ENCODE measurements at places on chromosomes 12 and 14. TPM values are rescaled to one million over a fixed set of nuclear protein-coding genes. Genes with fewer than 3 reads are reported as not detected.

The KCNJ8 gene
- total RNA-seq, result not detected

DNA sequence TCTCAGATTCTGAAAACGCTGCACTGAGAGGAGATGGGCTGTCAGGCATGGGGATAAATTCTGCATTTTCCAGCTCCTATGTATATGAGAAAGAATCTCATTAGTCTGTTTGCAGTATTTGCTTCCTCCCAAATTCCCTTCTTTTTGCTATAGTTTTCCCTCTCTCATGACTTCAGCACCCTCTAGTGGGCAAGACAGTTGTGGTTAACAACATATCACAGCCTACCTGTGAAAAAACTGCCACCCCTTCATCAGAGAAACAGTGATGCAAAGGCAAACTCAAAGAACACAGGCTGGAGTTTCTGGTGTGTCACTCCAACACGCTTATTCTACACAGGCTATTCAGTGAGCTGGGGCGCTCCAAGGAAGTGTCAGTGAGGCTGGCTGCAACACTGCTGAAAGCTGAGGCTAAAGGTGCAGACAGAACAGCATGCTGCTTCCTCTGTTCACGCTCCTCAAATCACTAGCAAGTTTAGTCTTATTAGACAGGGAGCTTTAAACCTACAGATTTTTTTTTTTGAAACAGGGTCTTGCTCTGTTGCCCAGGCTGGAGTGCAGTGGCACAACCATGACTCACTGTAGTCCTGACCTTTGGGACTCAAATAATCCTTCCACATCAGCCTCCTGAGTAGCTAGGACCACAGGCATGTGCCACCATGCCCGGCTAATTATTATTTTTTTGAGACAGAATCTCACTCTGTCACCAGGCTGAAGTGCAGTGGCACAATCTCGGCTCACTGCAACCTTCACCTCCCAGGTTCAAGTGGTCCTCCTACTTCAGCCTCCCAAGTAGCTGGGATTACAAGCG lies 19.3 kb downstream of the ZC2HC1C start:
- peak; percentile 64 for DNase-seq

The CCDC38 gene
- total RNA-seq, result not detected

DNA sequence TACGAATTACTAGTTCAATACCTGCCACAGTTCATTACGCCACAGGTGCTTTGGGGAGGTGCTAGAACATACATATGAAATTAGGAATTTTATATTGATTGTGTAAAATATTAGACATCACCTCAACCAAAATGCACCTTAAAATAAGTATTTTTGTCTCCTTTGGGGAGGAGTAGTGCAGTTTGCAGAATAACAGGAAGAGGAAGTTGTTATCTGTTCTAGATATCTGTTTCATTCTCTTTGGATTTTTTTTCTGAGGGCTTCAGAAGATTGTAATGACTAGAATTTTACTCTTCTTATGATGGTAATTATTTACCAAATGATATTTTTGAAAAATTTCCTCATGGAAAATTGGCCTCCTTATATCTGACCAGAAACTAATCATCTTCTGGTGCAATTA lies 9.9 kb upstream of the GYS2 start:
- no peak for DNase-seq

The B4GALNT3 gene
- total RNA-seq, result 1.8 TPM

DNA sequence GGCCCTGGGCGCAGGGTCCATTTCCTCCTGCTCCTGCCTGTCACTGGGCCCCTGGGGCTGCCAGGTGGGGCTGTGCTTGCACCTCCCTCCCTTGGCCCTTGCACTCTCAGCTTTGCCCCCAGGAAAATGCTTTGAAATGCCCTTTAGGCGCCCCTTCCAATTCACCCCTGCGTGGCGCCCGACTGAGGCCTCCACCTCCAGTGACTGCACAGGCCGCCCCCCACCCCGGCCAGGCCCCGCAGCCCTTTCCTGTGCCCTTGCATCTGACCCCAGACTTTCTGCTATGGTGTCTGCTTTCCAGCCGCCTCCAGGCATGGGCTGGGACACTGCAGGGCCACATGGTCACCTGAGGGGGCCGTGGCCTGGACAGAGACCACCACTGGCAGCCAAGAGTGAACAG lies 17.4 kb downstream of the DDX54 start:
- DNase-seq, result no peak

DNA sequence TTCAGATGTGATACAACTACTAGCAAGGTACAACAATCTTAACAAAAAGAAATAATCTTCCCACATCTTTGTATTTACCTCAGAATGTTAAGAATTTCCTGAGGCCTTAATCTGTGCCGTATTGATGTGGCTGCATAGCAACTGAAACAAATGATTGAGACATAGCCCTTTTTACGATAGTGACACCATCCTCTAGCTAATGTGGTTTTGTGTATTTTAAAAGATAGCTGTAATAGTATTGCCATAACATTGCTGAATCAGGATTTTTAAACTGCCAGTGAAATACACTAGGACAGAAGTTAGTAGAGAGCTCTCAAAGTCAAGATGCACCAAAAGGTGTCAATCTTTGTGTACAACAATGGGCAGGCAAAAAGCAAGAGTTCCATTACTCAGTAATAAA lies 11.9 kb downstream of the NPAS3 start:
- peak; percentile 83 for DNase-seq

GRCh38 chr14:42045383-42045782 lies 438.7 kb downstream of the LRFN5 start:
- no peak for DNase-seq

DNA sequence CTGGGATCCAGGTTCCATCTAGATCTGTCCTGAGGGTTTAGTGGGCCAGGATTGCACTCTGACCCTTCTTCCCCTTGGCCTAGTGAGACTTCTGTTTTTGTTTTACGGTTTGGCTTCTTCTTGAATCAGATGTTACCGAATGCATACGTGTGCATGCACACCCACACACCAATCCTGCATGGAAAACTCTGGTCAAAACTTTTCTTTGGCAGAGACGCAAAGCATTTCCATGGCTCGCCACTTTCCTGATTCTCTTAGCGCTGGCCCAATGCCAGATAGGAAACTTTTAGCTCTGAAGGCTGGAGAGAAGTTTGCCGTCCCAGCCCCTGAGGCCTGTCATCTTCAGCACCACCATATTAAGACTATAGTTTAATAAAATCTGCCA lies 67.4 kb upstream of the ACTN1 start:
- no peak for DNase-seq

DNA sequence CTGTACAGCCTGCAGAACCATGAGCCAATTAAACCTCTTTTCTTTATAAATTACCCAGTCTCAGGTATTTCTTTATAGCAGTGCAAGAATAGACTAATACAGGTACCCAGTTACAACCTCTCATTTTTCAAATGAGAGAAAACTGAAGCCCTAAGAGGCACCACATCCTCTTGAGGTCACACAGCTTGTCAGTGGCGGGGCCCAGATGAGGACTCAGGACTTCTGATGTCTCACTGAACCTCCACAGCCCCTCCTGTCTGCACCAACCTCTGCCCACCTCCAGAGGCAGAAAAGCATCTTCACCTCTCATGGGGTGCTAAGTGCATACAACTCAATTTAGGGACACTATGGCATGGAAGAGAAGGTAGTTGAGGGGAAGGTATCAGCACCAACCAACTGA lies 120.7 kb downstream of the CRACR2A start:
- DNase-seq, result no peak

DNA sequence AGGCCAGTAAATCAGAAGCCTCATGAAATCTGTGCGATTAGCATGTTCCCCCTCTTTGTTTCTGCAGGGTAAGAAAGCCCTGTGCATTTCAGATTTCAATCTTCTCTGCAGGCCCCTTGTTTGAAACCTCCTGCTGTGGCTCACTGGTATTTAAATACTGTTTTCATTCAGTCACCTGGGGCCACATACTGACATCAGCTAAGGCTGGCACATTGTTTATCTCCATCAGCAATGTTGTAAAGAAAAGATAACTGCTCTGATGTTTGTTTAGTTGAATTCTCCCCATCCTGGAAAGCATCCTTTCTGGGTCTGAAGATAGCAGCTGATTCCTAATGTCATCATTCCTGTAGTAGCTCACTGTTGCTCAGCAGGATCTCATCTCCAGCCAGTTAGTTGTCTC lies 554.9 kb downstream of the NRXN3 start:
- DNase-seq, result no peak

DNA sequence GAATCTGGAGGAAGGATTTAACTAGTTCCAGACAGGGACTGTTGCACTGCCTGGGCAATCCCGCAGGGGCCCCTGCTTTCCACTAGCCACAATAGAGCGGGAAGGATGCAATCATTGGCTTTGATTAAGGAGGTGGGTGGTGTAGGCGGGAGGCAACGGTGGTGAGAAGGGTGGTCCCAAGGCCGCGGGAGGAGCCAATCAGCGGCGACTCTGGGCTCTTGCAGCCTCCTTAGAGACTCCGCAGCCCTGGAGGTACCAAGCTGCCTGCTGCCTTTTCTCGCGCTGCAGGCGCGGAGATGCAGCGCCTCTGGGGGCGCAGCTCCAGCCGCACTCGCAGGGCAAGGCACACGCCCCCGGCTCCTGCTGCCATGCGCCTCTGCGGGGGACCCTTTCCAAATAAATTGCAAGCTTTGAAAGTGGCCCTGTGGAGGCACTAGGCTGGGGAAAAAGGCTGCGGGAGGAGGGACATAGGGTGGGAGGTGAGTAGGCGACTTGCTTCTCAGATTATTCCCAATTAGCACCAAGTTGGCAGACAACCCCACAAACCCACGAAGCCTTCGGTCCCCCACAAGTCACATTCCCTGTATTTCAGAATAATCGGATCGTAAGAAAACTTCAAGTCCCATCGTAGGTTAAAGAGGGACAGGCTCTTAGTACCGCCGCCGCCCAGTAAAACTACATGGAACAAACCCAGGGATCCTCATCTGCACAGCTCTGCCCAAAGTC lies 858 bp upstream of the KCNA1 start:
- DNase-seq, result no peak

DNA sequence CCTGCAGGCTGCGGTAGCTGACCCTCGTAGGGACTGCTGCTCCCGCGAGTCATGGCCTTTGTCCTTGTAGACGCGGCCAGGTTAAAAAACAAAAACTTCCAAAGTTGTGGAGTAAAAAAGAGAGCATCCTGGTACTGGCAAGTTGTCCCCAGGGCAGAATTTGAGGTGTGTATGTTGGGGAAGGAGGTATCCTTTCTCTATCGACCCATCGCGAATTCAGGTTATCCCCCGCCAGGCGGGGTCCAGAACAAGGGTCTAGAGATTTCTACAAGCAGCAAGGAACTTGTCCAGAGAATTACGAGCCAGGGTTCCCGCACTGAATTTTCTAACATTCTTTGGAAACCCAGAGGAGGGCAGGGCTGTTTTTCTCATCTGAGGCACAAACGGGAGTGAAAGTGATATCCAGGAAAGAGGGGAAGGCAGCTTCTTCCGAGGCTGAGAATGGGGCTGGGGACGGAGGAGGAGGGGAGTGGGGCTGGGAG lies 16.3 kb downstream of the TBX3 start:
- no peak for DNase-seq

The DLK1 gene
- total RNA-seq, result not detected

- peak; percentile 55 for DNase-seq
These were observed 37.8 kb downstream of the LLPH start for GRCh38 chr12:66092559-66093269.

DNA sequence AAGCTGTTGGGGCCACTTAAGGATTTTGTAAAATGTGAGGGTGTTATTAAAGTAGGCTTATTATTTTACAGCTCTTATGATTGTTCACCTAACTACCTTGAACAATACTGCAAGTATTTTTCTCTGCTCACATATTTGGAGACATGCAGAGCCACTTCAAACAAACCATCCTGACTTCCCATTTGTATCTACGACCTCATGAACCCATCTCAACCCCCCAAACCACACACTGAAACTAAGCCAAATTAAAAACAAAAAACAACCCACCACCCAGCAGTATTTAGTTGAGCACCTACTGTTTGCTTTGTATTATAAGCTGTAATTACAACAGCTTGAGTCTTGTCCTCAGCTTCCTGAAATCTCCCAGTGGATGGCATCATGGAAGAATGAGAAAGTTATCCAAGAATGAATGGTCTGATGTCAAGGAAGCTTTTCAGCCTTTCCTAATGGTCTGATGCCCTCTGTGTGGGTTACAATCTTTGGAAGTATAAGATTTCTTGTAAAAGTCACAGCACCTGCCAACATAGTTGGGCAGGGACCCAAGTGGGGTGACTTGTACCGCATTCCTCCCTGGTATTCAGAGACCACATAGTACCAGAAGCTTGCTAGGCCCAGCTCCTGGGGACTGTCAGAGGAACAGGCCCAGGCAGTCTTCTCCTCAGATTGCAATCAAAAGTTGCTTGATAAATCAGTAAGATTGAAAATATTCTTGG lies 416.6 kb downstream of the ZFP36L1 start:
- peak; percentile 89 for DNase-seq

The GPR84 gene
- not detected for total RNA-seq

DNA sequence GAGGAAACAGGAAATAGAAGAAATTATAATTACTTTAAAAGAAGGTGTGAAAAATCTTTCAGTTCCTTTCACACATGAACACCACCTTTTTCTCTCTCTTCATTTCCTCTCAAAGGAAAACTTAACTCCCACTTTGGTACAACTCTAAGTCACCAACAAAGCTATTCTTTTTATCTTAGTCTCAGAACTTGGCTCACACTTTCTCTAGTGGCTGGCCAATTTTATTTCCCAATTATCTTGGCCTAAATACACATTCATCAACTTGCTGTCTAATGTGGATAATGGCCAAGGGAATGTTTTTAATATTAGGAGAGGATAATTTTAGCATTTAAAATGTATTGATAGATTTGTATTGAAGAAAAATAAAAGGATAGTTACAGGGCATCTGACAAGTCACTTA lies 64.5 kb upstream of the NAV3 start:
- no peak for DNase-seq

- DNase-seq, result no peak
These were observed 30.7 kb downstream of the FOXN3 start for GRCh38 chr14:89386212-89386886.

DNA sequence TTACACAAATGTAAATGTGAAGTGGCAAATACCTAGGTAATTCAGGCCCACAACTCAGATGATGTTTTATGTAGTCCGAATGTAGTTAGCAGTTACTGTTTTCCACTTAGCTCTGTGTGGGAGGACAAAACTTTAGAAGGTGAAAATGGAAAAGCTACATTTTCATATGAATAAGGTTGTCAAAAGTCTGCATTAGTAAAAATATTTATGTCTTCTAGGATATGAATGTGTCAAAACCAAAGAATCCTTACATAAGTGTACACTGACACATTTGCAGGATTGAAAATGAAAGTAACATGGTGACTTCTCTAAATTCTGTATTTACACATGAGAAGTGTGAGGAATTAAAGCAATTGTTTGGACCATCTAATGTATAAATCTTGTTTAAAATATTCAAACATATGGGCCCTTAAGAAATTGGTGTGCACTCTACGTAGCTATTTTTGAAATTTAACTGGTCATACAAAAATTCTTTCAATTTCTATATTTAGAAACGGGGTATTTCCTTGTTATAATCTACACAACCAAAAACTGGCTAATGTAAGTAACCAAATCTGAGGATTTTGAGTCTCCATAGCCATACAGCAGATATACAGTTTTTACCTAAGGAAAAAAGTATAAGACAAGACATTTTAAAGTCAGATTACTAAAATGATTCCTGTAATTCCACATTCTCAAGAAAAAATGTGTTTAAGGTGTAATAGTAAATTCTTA lies 5.4 kb downstream of the CDKN1B start:
- peak; percentile 57 for DNase-seq

The TAS2R10 gene
- not detected for total RNA-seq
